ENCODE measurements at places on chromosomes 5 and 9.

GRCh38 chr5:83197326-83197967, 120.1 kb downstream of the XRCC4 start:
- no peak for DNase-seq

DNA sequence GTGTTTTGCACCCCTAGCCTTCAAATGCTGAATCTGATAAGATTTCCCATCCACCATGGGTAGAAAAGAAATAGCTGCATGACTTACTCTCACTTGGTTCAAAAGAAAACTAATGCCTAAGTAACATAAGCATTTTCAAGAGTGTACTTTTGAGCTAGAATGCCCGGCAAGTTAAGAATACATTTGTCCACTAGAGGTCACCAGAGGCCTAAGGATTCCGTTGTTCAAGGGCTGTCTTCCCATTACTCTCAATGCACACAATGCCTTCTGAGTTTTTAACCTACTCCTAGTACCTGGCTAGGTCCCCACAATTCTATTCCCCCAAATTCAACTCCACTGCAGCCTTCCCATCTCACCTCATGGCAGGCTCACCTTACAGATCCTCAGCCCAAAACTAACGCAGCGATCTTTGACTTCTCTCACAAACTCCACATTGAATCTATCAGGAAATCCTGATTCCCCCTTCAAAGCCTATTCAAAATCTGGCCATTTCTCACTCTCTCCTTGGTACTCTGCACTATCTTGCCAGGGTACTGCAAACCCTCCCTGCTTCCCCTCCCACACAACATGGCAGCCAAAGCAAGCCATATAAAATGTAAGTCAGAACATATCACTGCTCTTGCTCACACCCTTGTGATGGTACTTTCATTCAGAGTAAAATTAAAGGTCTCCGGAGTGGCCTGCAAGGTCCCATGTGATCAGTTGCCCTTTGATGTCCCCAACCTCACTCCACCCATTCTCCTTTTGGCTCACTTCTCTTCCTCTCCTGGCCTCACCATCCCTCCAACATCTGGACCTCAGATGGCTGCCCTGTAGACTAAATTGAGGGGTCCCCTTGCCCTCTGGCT, 13.4 kb downstream of the OXCT1 start:
- peak; percentile 74 for DNase-seq

GRCh38 chr5:1494780-1495524, 28.8 kb downstream of the LPCAT1 start:
- DNase-seq: no peak

GRCh38 chr9:9754186-9754585, 858.6 kb downstream of the PTPRD start:
- DNase-seq: peak; percentile 45

- DNase-seq: no peak
Measured at GRCh38 chr5:170748951-170749471, 34.5 kb upstream of the GABRP start.
